Fibroblast of the conjunctiva (primary cell): ENCODE measurements at places on chromosomes 2 and 18.

DNA sequence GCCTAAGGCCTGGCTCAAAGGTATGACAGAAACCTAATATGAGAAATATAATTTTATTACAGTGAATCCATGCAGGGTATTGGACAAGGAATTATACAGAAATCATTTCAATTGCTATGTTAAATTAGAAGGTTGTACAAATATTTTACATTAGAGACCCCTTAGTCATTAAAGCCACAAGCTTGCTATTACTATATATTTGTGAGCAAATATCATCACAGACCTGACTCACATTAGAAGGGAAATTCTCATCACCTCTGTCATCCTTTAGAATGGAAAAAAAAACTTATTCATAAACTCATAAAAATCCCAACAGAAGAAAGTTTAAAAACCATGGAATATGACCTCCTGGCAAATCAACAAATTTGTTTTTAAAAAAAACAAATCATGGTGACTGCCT is 277.9 kb downstream of the DCC start:
- no peak for DNase-seq

- no peak for DNase-seq
Observed at GRCh38 chr2:78928502-78928901, 97.0 kb upstream of the REG3G start.

DNA sequence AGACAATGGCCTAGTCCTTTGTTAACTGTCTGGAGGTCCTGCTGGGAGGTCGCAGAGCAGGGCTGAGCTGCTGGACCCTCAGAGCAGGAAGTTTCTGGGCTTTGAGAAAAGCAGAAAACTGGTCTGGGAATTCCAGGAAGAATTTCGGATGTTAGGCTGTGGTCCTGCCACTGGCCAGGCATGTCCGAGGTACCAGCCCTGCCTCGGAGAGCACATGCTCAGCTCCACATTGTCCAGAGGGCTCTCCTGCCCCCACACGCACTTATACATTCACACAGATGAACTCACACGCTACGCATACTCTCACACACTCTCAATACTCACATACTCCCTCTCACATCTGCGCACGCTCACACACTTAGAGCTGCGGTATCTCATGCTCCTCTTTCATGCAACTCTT is 146.1 kb downstream of the NCK2 start:
- DNase-seq, result no peak

GRCh38 chr2:119251652-119252051 is 28.0 kb downstream of the STEAP3 start:
- DNase-seq, result no peak

DNA sequence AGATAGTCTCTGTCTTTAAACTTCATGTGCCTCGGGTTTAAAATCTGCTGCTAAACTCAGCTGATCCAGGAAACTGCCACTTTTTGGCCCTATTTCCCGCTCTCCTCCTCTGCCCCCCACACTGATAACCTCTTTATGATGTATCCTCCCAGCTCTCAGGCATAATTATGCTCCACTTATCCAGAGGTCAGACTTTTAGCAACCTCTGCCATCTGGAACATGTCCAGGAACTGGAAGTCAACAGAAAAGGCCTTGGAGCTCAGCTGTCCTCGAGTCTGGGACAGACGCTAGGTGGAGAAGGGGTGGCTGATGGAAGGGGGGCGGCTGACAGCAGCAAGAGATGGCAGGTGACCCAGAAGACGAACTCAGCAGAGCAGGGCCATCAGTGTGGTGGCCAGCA is 41.2 kb downstream of the ASAP2 start:
- DNase-seq, result no peak

DNA sequence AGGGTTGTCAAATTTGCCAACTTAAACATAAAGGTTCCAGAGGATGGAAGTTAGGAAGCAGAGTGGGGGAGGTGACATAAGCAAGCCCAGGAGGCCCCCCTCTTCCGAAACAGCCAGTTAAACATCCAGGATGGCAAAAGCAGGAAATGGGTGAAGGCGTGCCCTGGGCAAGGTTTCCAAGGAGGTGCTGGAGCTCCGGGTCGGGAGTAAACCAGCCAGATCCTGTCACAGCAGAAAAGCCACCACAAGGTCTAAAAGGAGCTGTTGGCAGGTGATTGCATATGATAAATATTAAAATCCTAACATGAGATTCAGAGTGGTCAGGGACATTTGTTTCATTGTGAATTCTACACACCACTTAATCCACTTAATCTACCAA is 572.2 kb upstream of the SALL3 start:
- DNase-seq, result no peak

- no peak for DNase-seq
Observed at GRCh38 chr2:15791294-15791693, 149.1 kb upstream of the MYCN start.

- no peak for DNase-seq
Observed at GRCh38 chr18:78605255-78605654, 374.4 kb upstream of the SALL3 start.
